8988T (cell line): ENCODE measurements at places on chromosomes 2 and 18.

- no peak for DNase-seq
These were observed 133.6 kb downstream of the BCL2 start for GRCh38 chr18:63185984-63186383.

GRCh38 chr18:75545189-75545588 is 117.7 kb upstream of the SMIM21 start:
- no peak for DNase-seq

- no peak for DNase-seq
These were observed 167.0 kb upstream of the ITGA4 start for GRCh38 chr2:181290182-181290581.

DNA sequence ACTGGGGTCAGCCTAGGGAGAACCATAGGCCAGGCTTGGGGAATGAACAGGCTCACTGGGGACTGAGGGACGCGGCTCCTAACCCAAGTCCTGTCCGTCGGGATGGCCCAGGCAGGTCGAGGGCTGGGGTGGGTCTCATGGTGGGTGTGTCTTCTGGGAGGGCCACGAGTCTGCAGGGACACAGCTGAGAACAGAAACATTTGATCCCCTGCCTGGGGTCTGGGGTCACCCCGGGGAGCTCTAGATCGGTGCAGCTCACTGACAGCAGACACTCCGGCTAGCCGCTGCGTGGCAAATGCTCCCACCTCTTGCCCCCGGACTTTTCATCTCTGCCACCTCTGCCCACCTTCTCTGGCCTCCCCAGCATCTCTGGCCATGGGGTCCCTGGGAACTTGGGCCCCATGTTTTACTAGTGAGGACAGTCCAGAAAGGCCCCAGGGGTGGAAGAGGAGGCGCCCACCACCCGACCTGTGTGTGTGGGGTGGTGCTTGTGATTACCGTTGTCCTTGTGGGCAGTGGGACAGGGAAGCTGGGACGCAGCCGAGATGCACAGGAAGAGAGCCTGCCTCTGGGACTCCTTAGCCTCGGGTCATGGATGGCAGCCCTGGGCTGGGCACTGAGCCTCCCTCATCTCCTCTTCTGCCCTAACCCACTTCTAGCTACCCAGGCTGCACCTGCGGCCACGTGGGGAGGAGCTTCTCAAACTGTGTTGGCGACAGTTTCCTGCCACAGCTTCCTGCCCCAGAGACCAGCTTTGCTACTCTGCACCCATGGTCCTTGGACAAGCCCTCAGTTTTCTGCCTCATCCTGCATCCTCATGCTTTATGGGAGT is 4.9 kb downstream of the ZAP70 start:
- DNase-seq, result no peak

DNA sequence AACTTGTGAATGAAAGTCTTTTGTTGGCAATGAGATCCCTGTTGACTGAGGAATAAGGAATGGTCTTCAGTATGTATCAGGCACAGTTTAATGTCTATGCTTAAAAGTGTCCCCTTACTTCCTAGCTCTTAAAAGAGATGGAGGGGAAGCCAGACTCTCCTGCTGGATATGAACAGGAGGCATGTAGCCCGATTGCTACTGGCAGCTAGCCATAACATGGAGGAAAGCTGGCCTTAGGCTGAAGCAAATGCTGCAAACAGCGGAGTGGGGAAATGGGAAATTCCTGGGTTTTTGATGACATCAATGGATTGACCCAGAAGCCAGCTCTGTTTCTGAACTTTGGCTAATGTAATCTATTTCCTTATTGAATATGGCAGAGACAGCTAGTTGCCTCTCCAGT is 266.1 kb downstream of the SLC4A3 start:
- no peak for DNase-seq
